ENCODE measurements at places on chromosomes 13 and 19. TPM values are rescaled to one million over a fixed set of nuclear protein-coding genes. Genes with fewer than 3 reads are reported as not detected.

CYSLTR2 gene
- not detected for total RNA-seq

- DNase-seq = no peak
These were observed 152.7 kb downstream of the TNFRSF19 start for GRCh38 chr13:23722726-23723453.

ATF5 gene
- total RNA-seq = 30.3 TPM

SHC2 gene
- total RNA-seq = 19.6 TPM

DNA sequence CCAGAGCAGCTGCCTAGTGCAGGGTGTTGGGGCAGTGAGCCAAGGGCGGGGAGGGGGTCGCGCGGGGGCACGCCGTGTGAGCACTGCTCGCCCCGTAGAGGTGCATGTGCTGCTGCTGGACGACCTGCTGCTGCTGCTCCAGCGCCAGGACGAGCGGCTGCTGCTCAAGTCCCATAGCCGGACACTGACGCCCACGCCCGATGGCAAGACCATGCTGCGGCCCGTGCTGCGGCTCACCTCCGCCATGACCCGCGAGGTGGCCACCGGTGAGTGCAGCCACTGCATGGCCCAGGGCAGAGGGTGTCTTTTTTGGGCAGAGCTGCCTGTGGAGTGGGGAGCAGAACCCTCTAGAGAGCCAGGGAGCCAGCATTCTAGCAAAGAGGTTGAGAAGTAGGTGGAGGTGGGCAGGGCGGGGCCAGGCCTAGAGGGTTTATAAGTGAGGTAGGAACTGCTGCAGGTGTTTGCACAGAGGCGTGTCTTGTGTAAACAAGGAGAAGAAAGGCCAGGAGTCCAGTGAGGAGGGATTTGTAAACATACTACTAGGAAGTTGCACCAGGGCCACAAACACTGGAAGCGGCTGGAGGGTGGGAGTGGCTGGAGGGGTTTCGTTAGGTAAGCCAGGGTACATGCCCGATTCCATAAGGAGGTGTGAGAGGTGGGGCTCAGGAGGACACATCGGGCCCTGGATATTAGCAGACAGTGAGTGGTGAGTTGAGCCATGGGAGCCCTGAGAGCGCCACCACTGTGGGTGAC, 21.3 kb downstream of the ARHGEF1 start:
- DNase-seq = no peak
